ENCODE measurements at places on chromosomes 6 and 20. TPM values are rescaled to one million over a fixed set of nuclear protein-coding genes. Genes with fewer than 3 reads are reported as not detected.

- DNase-seq: no peak
Observed at GRCh38 chr6:157272866-157273755, 50.2 kb downstream of the TMEM242 start.

GRCh38 chr6:14381829-14382677 is 264.5 kb downstream of the CD83 start:
- DNase-seq: no peak

- DNase-seq: no peak
Observed at GRCh38 chr6:159679091-159680077, 13.7 kb downstream of the SOD2 start.

GRCh38 chr20:58308290-58308679 is 1.2 kb upstream of the RAB22A start:
- no peak for DNase-seq

DNA sequence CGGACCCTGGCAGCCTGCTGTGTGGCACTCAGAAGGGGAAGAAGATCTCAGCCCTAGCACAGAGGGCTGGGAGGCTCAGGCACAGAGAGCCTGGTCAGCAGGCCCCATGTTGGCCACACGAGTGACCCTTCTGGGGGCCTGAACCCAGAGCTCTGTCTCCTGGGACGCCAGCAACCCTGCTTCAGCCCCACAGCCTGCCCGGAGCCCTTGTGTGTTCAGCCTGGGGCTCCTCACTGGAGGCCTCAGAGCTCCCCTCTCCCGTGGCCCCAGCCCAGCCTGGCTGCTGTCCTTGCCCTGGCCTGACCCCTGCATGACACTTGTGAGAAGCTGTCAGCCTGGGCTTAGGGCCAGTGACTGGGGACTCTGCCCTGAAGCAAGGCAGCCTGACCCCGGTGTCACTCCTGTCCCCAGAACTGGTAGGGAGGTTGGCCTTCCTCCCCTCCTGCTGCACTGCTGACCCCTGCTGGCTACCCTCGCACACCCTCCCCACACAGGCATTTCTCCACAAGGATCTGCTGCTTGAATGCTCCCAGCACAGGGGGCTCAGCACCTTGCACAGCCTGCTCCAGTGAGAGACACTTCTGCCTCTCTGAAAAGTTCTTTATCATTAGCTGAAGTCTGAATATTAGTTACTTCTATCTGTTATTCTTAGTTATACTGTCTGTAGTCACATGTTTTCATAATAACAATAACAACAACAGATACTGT is 15.4 kb upstream of the IP6K3 start:
- peak; percentile 67 for DNase-seq

DNA sequence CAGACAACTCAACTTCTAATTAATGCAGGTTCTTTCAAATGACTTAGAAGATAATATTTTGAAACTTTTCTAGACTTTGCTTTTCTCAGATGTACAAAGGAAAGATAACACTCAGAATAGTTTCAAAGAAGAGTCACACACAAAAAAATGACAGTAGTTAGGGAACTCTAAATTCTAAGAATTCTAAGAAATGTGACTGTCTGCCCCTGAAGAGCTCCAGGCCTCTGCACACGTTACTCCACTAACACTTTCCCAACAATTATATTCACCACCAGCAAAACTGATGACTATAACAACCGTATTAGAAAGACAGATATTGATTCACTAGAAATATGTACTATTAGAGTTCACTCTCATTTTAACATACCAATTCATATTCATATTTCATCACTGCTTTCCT is 133.3 kb upstream of the SMLR1 start:
- no peak for DNase-seq

DNA sequence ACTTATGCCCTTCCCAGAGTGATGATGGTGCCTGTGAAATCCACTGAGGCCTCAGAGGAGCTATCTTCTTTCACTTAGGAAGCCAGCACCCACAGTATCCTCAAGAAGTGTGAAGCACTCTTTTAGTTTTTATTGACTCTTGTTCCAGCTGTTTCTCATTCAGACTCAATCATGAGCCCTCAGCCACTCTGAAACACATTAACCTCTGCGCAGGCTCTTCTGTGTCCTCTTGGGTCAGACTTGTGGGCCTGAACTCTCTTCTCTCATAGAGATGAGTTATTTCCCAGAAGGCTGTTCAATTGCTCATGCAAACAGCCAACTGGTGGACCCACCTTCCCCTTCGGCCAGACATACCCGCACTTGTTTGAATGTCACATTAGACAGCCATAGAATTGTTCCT is 27.8 kb upstream of the PREP start:
- DNase-seq: no peak

- no peak for DNase-seq
Observed at GRCh38 chr6:146827216-146827928, 228.6 kb downstream of the ADGB start.

DNA sequence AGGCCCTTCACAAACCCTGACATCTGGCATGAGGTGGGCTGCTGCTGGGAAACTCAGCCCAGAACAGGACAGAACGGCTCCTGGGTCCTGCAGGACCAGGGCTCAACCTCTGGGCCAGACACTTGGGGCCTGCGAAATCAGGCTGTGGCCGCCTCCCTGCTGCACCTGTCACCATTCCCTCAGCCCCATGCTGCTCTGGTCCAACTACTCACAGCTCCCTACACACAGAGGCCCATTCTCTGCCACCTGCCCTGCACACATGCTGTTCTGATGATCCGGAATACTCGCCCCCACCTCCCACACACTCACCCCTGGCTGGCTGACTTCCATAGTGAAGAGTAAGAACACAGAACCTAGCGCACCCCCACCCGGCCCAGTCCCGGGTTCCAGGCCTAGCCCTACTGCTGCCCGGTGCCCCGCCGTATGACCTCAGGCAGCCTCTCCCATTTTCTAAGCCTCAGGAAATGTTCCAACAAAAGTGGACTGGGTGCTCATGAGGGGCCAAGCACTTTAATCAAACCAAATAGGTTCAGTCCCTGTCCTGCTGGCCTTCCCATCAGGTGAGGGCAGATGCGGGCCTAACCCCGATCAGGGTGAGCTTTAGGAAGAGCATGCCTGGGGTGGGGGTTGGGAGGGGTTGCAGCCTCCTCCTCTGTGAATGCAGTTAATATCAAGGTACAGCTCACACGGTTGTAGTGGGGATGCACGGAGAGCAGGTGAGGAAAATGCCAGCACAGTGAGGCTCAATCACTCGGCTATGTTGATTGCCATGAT is 3.9 kb downstream of the PEDS1 start:
- no peak for DNase-seq

- no peak for DNase-seq
Observed at GRCh38 chr20:64035066-64035932, 683 bp upstream of the C20orf204 start.

GRCh38 chr20:63734111-63734945 is 2.1 kb upstream of the LIME1 start:
- no peak for DNase-seq

DNA sequence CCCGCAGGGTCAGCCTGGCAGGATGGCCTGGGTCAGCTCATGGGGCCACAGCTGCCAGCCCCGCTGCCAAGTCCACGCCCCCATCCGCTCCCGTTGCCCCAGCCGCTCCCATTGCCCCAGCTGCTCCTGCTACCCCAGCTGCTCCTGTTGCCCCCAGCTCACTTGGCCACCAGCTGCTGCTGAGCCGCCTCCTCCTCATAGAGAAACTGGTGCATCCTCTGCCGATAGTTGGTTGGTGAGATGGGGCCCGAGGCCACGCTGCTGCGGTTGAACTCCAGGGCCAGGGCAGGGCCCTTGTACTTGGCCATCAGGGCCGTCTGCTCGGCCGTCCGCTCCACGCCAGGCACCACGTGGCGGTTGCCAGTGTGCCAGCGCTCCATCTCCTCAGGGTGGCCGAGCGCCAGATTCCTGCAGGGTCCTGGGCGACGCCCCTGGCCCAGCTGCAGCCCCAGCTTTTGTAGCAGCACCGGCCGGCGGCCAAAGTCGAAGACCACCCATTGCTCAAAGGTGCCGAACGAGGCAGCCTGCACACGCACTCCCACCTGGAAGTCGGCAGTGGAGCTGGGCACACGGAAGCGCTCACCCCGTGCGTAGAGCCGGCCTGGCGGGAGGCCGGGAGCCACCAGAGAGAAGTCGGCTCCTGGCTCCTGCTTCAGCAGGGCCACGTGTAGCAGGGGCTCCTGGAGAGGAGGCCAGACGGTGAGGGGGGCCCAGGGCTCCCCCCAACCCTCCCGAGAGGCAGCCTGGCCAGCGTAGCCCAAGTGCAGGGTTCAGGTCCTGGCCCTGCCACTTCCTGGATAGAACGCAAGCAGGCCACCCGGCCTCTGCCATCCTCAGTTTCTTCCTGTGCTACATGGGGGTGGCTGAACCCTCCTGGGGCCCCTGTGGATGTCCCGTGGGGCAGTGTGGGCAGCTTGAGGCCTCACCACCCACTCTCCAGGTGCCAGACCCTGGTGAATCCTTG is 4.8 kb downstream of the HELZ2 start:
- no peak for DNase-seq

DNA sequence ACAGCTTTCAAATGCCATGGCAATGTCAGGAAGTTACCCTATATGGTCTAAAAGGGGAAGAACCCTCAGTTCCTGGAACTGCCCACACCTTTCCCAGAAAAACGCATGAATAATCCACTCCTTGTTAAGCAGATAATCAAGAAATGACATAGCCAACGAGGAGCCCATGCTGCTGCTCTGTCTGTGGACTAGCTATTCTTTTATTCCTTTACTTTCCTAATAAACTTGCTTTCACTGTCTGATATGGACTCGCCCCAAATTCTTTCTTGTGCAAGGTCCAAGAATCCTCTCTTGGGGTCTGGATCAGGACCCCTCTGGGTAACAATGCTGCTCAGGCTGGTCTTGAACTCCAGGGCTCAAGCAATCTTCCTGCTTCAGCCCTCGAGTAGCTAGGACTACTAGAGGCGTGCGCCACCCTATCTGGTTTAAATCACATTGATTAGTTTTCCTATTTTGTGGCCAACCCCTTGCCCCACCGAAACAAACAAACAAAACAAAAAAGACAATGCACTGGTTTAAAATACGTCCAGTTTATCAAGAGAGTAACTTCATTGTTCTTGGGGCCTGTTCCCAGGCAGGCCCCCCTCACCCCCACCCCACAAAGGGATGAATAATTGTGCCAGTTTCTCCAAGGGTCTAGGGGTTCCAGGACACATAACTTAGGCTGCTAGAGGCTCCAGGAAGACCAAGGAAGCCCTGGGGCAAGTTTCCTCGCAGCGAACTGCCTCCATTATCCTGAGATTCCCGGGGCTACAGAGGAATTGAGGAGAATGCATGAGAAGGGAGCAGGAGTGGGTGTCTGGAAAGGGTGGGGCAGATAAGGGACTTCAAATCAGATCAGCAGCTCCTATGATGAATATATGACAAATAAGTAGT is 10.1 kb upstream of the AKAP12 start:
- no peak for DNase-seq

DNA sequence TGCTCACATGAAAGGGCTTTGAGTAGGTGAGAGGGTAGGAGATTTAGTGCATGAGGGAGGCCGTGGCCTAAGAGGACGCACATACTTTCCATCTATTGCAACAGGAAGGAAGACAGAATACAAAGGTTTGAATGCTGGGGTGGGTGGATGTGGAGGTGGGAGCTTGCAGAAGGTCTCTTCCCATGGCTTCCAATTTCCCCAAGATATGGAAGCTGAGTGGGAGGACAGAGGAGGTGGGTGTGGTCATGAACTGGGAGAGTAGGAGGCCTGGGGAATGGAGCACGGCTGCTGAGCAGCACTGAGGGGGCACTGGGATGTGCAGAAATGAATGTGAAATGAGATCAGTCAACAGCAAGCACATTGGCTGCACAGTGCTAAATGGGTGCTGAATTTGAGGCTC is 70.3 kb downstream of the SCML4 start:
- no peak for DNase-seq

DNA sequence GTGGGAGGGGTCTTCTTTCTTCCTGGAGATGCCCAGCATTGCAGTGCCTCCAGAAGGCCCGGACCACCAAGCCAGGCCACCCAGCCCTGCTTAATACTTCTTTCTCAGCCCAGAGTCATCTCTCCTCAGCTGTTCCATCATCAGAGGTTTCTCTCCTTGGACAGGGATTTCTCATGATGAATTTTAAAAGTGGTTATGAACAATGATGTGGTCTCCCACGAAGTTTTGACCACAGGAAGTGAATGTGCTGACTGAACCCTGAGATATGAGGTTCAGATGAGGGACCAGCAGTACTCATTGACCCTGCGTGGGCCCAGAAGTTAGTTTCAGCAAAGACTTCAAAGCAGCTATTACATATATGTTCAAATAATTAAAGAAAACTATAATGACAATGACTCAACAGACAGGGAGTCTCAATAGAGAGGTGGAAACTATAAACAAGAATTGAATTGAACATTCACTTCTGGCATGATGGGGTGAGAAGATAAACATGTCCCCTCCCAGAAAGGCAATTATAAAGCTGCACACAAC is 114.5 kb upstream of the SLC22A16 start:
- no peak for DNase-seq

DNA sequence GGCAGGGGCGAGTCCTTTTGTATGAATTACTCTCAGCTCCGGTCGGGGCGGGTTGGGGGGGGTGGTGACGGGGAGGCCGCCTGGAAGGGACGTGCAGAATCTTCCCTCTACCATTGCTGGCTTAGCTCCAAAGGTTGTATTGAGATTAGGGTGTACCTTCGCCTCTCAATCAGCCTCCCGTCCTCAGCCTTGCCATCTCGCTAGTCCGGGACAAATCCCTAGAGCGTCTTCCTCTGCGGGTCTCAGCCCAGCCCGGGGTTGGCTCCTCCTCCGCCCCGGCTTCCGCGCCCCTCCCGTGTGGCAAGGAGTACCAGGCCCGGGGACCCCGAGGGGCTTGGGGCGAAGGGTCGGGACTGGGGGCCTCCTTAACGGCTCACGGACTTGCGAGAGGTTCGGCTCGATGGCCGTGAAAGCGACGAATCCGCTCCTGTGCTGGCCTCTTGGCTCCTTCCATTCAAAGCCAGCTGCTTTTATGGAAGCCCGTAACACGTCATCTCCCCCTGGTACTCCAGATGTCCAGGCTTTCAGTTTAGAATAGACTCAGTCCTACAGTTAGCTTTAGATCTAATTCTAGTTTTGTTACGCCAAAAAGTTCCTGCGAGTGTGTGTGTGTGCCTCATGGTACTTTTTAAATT is 636 bp upstream of the EEF1A1 start:
- peak; percentile 85 for DNase-seq

DNA sequence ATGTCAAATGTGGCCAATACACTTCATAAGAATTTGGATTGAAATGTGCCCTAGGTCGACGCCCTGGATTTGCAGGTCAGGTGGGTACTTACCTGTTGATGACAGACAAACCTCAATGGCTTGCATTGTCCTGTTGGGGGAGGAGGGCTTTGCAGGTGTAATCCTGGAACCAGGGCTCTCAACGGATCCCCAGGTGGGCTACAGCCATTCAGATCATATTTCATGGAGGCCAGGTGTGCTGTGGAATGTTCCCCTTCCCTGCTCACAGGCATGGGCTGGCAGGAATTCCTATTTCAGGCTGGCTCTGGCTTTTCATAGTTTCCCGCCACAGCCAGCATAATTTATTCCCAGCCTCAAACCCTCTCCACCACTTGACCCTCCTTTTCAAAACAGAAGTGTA is 254.7 kb downstream of the SMOC2 start:
- no peak for DNase-seq

- DNase-seq: no peak
Observed at GRCh38 chr6:111450636-111451035, 32.4 kb downstream of the REV3L start.

The TOMM34 gene
- total RNA-seq: 10.5 TPM

The PCIF1 gene
- 23.1 TPM for total RNA-seq

The CST3 gene
- 1,205 TPM for total RNA-seq

The TRAPPC3L gene
- 0.24 TPM for total RNA-seq

The SLC16A10 gene
- 9.5 TPM for total RNA-seq

The KCNQ2 gene
- 0.91 TPM for total RNA-seq
